Activated CD8-positive, alpha-beta memory T cell treated with anti-CD3 and anti-CD28 coated beads for 48 hours (primary cell): ENCODE measurements at places on chromosomes 7 and 10.

DNA sequence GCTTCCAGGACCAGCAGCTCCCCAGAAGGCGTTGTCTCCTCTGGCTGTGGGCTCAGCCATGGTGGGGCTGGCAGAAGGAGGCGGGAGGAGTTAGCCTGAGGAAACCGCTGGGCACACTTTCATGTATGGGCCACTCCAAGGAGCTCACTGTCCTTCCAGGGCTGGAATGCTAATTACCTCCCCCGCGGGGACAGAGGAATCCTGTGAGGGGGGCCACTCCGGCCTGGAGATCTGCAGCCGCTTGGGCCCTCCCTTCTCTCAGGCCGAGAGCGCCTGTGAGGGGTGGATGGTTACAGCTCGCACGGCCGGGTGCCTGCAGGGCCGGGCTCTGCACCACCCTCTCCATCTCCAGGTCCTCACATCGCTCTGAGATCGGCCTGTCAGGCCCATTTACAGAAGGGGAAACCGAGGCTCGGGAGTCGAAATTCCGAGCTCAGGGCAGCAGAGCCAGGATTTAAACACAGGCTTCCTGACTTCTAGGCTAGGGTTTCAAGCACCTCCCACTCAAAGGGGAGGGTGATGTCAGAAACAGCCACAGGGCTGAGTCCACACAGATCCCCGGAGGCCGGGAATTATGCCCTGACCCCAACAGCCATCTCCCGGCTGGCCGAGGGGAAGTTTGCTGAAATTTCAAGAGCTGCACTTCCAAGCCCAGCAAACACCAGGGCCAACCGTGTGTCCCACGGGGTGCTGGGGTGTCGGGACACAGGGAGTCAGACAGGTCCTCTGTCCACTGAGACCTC lies 59.1 kb downstream of the PDGFA start:
- DNase-seq: no peak

GRCh38 chr7:84492098-84493034 lies 297.8 kb upstream of the SEMA3A start:
- DNase-seq: no peak

- DNase-seq: no peak
These were observed 76.7 kb downstream of the VWA2 start for GRCh38 chr10:114315566-114316420.

- no peak for DNase-seq
These were observed 78.8 kb downstream of the ZEB1 start for GRCh38 chr10:31397852-31398251.

GRCh38 chr10:127227663-127228062 lies 31.3 kb upstream of the INSYN2A start:
- no peak for DNase-seq

GRCh38 chr7:26614503-26614902 lies 249.9 kb downstream of the SKAP2 start:
- no peak for DNase-seq

- no peak for DNase-seq
These were observed 11.2 kb upstream of the SMC3 start for GRCh38 chr10:110556296-110556695.

- no peak for DNase-seq
These were observed 196.9 kb upstream of the PPP2R2D start for GRCh38 chr10:131703941-131704340.

DNA sequence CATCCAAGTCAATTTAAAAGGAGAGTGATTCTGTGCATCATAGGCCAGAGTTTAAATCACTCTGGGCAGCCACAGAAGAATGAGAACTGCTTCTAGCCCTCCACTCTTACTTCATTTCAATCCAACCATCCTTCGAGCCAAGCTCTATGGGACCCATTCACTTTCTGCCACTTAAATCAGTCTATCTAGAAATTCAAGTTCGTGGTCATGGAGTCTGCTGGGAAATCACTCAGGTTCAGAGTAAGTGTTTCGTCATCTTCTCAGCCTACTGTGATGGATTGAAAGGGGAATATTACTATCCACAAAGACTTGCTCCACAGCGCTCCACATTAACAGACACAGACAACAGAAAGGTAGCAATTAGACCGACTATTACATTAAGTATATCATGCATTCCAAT lies 4.6 kb downstream of the DCLRE1C start:
- DNase-seq: no peak

DNA sequence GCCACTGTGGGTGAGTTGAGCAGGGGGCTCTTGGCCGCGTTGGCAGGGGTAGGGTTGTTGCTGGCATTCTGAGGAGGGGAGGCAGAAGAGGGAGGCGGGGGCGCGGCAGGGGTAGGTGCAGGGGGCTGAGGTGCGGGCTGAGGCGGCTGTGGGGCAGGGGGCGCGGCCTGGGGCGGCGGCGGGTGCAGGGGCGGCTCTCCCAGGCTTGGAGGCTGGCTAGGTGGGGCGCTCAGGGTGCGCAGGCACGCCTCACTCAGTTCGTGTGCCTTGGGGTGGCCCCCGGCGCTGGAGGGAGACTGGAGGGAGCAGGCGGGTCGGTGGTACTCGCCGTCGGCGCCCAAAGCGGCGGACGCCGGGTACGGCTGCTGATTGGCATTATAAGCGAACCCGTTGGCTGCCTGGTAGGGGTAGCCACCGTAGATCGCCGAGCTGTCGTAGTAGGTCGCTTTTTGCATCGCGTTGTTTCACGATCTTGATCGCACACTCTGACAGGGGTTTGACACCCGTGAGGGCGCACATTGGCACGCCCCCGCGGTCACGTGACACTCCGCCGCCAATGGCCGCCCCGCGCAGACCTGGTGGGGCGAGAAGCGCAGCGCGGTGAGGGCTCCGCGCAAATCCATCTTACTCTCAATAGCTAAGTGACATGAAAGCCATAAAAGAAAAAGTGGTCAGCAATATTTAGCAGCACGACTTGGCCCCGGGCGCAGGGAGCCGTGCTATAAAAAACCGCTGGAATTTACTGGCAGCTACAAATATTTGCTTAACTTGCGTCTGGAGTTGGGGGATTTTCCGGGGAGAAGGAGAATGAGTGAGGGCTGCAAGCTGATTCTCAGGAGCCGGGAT lies 7.9 kb upstream of the HOXA2 start:
- no peak for DNase-seq

GRCh38 chr10:123751342-123752134 lies 85.4 kb downstream of the GPR26 start:
- no peak for DNase-seq

GRCh38 chr7:111763221-111763801 lies 201.0 kb upstream of the IMMP2L start:
- DNase-seq: no peak

- DNase-seq: no peak
These were observed 232.5 kb downstream of the TNS3 start for GRCh38 chr7:47349401-47349800.

DNA sequence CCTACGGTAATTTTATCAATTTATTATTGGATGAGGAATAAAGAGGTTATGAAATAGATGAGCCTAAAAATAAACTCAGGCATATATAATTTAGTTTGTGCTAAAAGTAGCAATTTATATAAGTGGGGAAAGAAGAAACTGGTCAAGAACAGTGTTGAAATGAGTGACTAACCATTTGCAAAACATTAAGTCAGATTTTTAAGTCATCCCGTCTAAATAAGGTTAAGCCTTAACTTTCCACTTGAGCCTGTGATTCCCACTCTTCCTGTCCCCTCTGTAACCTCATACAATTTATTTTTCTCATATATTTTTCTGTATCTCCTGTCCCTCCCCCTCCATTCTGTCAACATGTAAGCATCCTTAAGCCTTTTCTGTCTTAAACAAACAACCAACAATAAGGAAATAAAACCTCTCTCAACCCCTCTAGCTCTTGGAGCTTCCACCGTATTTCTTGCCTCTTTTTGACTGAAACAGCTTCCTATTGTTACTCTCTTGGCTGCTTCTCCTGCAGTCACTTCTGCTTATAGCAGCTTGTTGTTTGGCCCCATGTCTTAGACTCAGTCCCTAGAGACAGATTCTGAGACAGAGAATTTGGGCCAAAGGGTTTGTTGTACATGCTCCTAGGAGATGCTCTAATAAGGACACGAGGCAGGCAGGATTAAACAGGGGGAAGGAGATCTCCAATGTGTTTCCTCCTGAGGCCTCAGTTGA lies 109.7 kb downstream of the GNAI1 start:
- DNase-seq: no peak

GRCh38 chr10:123042708-123043408 lies 34.1 kb downstream of the ACADSB start:
- DNase-seq: no peak

DNA sequence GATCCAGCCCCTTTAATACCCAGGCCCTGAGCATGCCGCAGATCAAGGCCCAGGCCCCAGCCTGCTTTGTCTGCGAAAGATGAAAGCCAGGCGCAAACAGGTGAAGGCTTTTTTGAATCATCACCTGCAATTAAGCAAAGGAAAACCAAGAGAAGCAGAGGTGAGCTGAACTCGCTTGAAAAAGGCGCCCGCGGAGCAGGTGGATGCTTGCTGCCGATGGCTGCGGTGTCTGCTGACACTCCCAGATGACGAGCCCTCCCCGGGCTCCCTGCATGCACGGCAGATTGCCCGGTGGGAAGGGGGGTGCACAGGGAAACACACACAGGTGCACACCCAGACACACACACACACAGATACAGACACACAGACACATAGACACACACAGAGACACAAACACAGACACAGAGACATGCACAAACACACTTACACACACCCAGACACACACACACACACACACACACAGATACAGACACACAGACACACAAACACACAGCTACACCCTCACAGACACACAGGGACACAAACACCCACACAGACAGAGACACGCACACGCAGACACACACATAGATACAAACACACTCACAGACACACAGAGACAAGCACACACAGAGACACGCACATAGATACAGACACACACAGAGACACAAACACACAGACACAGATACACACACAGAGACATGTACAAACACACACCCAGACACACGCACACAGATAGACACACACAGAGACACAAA lies 142.6 kb upstream of the RNF32 start:
- no peak for DNase-seq

GRCh38 chr7:47833211-47833610 lies 115.1 kb downstream of the PKD1L1 start:
- DNase-seq: no peak

DNA sequence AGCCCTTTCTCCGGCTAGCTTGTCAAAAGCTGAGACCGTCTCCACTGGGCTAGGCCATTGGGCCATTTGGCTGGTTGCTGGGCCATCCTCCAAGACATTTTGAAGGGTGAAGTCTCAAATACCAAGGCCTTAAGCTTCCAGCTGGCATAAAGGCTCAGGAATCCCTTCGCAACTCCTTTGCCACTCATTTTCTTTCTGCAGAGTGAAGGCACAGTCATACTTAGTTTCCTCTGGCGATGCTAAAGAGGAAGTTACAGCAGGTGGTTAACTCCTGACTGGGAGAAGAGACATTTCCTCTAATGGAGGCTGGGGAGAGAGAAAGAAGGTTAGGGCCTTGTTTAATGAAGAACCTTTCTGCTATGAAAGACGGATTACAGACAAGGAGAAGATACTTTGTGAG lies 4.8 kb upstream of the REPIN1 start:
- no peak for DNase-seq

GRCh38 chr7:17371671-17372524 lies 73.4 kb downstream of the AHR start:
- no peak for DNase-seq

DNA sequence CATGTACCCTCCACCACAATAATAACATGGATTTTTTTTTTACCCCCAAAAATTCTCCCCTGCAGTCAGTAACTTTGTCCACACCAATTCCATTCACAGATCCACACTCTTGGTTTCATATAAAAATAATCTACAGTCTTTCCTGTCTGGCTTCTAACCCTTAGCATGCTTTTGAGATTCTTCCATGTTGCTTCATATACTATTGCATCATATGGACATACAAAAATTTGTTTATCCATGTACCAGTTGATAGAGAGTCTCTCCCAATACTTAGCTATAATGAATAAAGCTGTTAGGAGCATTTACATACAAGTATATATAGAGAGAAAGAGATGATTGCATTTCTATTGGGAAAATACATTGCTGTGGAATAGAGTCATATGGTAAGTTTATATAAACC lies 575.0 kb downstream of the XPNPEP1 start:
- DNase-seq: no peak
